Renal cortical epithelial cell (primary cell): ENCODE measurements at places on chromosomes 3 and 15. TPM values are rescaled to one million over a fixed set of nuclear protein-coding genes. Genes with fewer than 3 reads are reported as not detected.

- peak; percentile 96 for DNase-seq
Measured at GRCh38 chr3:22713936-22714335, 489.2 kb upstream of the UBE2E2 start.

GRCh38 chr3:3628676-3629328 is 170.4 kb upstream of the LRRN1 start:
- DNase-seq, result no peak

DLEC1 gene
- 0.20 TPM in 1 of 2 replicates, not detected in the other for total RNA-seq

ZNF385D gene
- 1.0 TPM in 1 of 2 replicates, not detected in the other for total RNA-seq

GRCh38 chr3:188776447-188776846 is 395.3 kb upstream of the TPRG1 start:
- peak; percentile 43 for DNase-seq

AMIGO3 gene
- not detected in 2 replicates for total RNA-seq

DNA sequence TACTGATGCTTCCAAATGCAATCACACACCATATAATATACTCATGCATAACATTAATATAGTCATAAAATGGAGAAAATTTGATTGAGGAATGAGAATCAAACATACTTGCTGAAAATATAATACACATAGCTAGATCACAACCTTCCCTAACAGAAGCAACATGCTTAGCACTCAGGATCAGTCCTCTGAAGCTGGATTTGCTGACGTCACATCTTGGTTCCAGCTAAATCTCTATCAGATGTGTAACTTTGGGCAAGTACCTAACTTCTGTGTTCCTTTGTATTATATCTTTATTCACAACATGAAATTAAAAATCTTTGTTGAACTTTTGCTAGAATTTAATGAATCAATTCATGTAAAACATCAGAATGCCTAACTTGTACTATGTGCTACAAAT is 263.5 kb downstream of the ZNF385D start:
- DNase-seq, result no peak

GRCh38 chr3:137612291-137612690 is 151.8 kb upstream of the SOX14 start:
- DNase-seq, result no peak

DNA sequence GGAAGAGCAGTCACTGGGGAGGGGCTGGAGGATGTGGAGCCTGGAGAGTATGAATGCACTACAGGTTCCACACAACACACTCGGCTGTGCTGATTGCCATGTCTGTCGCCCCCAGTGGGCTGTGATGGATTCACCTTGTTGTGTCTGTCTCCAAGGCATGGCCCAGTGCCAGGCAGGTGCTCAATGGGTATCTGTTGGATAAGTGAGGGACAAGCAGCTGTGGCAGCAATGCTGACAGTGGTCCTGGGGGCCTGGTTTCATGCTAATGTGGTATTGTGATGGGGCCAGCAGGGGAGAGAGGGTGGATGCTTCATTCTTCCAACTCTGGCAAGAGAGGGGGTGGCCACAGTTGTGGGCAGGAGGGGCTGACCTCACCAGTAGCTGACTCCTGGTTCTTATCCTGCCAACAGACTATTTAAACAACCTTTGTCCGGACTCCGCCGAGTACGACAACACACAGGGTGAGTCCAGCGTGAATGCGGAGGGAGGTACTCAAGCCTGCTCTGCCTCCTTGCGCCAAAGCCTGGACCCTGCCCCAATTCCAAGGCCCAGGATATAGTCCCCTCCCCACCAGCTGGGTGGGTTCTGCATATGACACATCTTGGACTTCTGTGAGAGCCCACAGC is 47.3 kb upstream of the NR2C2 start:
- no peak for DNase-seq

GRCh38 chr3:39075910-39076309 is 24.1 kb downstream of the WDR48 start:
- no peak for DNase-seq

GRCh38 chr3:188662795-188663194 is 508.8 kb downstream of the LPP start:
- DNase-seq, result no peak

GRCh38 chr3:169356284-169356955 is 307.1 kb downstream of the MECOM start:
- no peak for DNase-seq

C2CD4A gene
- under 0.01 and 11.7 TPM in 2 replicates for total RNA-seq

DNA sequence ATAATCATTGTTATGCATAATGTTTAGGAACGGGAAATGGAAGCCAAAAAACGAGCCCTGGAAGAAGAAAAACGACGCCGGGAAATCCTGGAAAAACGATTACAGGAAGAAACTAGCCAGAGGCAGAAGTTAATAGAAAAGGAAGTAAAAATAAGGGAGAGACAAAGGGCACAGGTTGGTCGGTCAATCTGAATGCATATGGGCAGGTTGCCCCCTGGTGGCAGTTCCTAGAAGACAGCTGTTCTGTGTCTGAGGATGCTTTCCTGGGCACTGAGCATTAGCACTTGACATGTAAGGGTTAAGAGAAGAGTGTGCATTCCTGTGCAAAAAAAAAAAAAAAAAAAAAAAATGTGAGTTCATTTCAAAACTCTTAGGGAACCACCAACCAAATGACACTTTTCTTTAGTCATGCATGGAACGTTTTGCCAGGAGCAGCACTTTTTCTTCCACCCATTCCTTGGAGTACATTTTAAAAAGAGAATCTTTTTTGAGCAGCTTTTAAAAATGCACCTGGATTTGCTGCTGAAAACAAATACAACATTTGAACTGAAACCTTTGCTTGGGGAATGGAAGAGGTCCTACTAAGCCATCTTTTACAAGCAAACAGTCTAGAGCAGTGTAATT is 11.1 kb upstream of the ABHD10 start:
- DNase-seq, result peak; percentile 70

DNA sequence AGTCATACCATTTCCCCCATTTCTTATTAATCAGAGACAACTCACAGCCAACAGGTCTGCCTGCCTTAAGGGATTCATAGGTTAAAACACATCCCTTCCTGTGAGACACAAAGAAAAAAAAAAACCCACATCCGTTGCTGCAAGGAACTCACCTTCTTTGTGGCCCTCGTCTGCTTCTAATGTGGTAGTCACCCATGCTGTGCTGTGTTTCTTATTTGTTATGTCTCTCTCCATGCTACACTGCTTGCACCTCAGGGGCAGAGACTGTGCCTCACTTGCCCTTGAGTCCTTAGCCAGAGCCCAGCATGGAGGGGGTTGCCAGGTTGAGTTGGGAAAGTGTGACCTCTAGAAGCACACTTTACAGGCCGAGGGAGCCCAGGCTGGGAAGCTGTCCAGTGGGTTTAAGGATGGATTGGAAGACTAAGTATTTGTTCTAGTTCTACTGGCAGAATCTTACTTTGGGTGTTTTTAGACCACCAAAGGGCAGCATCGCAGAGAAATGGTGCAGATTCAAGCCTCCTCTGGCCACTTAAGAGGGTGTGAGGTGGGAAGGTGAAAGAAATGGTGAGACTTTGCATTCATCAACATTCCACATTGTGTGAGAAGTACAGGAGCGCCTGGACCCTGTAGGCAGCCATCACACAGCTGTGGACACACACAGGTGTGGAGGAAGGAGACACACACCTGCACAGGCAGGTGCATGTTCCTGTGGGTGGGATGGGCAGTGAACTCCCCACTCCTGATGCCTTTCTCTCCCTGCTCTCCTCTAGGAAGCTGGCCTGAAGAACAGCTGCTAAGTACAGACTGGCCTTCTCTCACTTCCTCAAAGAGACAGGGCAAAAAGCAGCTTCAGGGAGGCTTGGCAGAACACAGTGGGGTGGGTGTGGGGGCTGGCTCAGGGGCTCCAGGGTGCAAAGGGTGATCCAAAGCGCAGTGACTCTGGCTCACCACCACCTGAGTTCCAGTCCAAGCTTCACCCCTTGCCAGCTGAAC is 48.8 kb downstream of the GLB1 start:
- no peak for DNase-seq

DNA sequence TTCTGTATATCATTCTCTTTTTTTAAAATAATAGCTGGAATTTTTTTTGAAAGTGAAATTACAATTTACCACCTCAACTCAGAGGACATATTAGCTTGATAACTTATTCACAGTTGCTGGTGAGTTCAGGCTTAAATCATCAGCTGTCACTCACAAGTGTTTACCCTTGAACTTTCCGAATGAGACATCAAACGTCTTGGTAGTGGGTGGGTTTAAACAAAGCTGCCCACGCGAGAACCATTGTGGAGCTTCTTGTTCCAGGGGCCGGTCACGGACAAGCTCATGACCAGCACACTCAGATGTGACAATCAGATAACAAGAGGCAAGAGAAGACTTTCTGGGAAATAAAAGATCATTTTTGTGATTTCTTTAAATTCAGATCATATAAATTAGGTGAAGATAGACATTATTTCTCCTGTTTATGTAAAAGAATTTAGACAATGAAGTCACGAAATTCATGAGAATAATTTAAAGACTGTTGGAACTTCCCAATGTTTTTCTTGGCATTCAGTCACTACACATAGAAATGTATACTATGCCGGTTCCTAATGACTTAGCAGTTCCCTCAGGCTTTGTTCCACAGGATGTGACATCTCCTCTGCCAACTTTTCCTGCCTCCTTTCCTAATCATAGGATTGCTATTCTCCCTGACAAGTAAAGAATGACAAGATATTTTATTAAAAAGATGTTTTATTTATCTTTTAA is 29.3 kb downstream of the BTD start:
- peak; percentile 80 for DNase-seq

GRCh38 chr15:69213786-69214185 is 53.4 kb downstream of the GLCE start:
- DNase-seq, result no peak

DNA sequence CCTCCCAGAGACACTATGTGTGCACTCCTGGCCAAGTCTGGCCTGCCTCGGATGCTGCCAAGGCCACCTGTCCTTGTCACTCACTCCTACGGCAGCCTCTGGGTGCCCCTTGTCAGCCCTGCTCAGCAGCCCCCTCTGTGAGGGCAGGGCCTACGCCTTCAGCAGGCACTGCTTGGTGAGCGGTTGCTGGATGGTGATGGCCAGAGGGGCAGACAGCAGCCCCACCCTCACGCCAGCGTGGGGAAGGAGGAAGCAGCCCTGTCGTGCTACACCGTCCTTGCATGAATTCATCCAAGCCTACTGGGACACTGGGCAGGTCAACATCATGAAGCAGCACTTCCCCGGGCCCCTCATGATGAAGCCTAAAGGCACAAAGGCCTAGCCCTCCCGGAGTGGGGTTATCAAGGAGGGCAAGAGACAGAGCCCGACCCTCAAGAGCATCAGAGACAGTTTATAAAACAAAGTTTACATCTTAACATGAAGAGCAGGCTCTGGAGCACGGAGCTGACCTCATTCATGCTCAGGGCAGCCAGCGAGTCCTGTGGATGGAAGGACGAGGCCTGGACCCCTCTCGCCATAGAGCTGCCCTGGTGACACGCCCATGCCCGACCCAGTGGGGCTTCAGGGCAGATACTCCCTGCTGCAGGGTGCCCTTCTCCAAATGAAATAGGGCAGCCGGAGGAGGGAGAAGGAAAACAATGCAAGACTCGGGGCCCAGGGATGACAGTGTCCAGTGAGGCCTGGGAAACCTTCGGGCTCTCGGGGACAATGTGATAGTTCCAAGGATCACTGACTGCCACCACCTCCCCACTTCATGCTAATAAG is 25.3 kb downstream of the CHDH start:
- DNase-seq, result no peak

DNA sequence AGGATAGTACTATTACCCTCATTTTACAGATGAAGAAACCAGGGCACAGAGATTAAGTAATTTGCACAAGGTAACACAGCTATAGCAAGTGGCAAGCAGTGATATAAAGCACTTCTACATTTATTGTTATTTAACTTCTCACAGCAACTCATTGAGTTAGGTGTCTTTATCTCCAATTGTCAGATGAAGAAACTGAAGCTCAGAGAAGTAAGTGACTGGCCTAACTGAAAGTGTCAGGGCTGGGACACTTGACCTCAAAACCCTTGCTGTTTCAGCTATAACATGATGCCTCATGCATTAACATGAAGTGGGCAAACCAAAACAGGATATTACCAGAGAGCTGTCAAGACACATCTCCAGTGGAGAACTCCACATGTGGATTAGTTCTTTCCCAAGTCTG is 65.8 kb upstream of the LEKR1 start:
- no peak for DNase-seq

LARP6 gene
- total RNA-seq, result 28.3 and 37.0 TPM in 2 replicates

DNA sequence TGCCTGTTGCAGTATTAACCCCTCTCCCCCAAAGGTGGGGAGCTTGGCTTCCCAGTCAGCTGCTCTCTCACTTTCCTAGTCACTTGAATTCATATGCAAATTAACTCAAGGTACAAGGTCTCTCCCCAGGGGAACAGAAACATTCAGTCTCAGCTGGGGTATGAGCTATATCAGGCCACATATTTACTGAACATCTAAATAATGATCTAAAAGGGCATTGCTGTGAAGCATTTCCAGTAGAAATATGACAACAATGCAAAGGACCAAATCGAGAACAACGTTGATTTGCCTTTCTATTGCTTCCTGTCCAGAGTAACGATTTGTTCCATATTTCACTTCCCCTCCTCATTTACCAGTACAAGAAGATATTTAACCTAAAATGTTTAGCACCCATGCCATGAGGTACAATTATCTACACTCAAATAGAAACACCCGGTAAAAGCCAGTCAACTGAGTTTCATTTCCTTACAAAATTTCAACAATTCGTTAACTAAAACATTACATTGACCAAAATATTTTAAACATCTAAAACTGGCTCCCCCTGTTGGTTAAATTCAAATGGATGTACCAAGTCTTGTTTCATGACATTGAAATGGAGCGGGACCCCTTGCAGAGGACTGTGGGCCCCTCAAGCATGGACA is 36.5 kb upstream of the KLHL6 start:
- DNase-seq, result peak; percentile 6

GRCh38 chr15:57953874-57954273 is 111.6 kb downstream of the ALDH1A2 start:
- no peak for DNase-seq

CPLX3 gene
- total RNA-seq, result not detected in 2 replicates

GRCh38 chr3:24680214-24680967 is 185.7 kb upstream of the THRB start:
- peak; percentile 32 for DNase-seq

- DNase-seq, result no peak
Measured at GRCh38 chr3:122826278-122826677, 31.4 kb downstream of the SLC49A4 start.

GRCh38 chr3:169869484-169870220 is at the start of gene LRRC31:
TSS of gene LRRC31 (minus strand) at chr3:169869935. CDS start at chr3:169869807, 128 bp downstream.
- DNase-seq, result peak; percentile 98

ZNF710 gene
- 7.8 and 13.4 TPM in 2 replicates for total RNA-seq

- DNase-seq, result no peak
Measured at GRCh38 chr3:119585856-119586570, 6.7 kb downstream of the ADPRH start.

TPRG1 gene
- 0.35 and 0.94 TPM in 2 replicates for total RNA-seq

DNA sequence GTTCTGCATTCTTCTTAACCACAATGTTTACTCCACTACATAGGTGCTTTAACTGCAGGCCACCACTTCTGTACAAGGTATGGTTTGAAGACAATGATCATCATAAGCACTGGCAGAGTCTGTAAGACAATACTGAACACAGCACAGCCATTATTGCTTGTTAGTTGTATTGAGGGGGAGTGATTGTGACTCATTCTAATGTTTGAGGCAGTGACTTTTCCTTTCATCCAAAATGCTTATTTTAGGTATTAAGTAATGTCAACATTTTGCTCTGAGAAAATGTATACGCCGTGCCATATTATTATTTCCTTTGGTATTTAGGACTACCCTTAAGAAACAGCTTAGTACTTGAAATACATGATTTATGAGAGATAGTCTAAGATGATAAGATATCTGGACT is 618.2 kb upstream of the ZNF717 start:
- no peak for DNase-seq

GRCh38 chr3:72120806-72121778 is 336.1 kb upstream of the PROK2 start:
- DNase-seq, result no peak

- DNase-seq, result peak; percentile 77
Measured at GRCh38 chr3:113054552-113054951, 63.8 kb downstream of the GTPBP8 start.
